Fibroblast of lung (primary cell): ENCODE measurements at places on chromosomes 4 and X. TPM values are rescaled to one million over a fixed set of nuclear protein-coding genes. Genes with fewer than 3 reads are reported as not detected.

Gene DACH2
- total RNA-seq, result 0.51 and 0.99 TPM in 2 replicates

Gene CLDN24
- total RNA-seq, result not detected in 2 replicates

Gene MAP7D3
- total RNA-seq, result 19.0 and 20.5 TPM in 2 replicates

Gene ATOH1
- total RNA-seq, result not detected in 2 replicates

Gene TMSB15A
- total RNA-seq, result 3.6 and 4.1 TPM in 2 replicates

- no peak overlapping the region for H3K27ac ChIP-seq
- no peak overlapping the region for H3K4me3 ChIP-seq
- no peaks in the 10 kb centered on the region for H3K27me3 ChIP-seq
- no peaks in the 10 kb centered on the region for H3K4me1 ChIP-seq
- DNase-seq, result no peak
- no peaks in the 10 kb centered on the region for H3K36me3 ChIP-seq
These were observed 65.1 kb downstream of the USP11 start for GRCh38 chrX:47297874-47298273.

- no peak for DNase-seq
- H3K36me3 ChIP-seq, result no peaks in the 10 kb centered on the region
- no peak overlapping the region for H3K4me3 ChIP-seq
- H3K27me3 ChIP-seq, result no peaks in the 10 kb centered on the region
- H3K27ac ChIP-seq, result no peak overlapping the region
- H3K4me1 ChIP-seq, result no peaks in the 10 kb centered on the region
These were observed 1639.3 kb downstream of the RPA4 start for GRCh38 chrX:98523026-98523425.

DNA sequence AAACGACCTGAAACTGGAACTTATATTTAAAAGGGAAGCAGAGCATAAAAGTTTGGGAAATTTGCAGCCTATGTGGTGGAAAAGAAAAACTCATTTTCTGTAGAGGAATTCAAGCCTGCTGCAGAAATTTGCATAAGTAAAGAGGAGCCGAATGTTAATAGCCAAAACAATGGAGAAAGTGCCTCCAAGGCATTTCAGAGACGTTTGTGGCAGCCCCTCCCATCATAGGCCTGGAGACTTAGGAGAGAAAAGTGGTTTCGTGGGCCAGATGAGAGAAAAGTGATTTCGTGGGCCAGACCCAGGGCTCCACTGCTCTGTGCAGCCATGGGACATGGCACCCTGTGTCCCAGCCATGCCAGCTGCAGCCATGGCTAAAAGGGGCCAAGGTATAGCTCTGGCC lies 361.9 kb downstream of the PCDH19 start:
- H3K4me1 ChIP-seq, result no peaks in the 10 kb centered on the region
- no peaks in the 10 kb centered on the region for H3K36me3 ChIP-seq
- no peaks in the 10 kb centered on the region for H3K27me3 ChIP-seq

DNA sequence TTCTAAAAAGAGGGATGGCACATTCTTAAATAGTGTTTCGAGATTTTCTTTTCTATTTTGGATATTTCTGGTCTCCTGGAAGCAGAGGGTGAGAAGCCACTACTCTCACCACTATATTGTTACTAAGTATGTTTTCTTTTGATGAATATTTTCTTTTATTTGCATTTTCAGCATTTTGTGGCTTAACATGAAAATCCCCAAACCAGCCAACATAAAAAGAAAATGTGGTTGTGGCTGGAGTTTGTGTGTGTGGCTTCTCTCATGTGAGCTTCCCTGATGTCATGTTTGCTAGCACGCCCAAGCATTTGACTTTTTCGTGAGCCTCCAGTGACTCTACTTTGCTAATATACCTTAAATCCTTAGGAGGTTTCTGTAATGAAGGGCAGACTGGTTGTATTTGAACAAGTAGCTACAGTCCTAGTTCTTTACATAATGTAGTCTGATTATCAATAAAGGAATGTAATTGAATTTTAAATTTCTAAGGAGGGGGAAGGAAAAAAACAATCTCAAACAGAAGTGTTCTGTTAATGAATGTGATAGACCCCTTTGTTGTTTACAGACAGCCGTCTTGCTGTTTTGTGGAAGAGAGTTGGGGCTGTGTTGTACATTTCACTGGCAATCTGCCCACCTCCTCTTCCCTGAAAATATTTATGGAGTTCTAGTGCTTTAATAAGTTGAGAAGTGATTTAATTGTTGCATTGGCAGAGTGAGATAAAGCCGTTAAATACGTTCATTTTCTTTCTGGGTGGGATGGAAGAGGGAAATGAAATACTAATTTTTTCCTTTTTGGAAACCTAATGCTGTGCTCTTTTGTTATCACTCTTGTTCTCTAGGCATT lies 114.6 kb downstream of the ARHGAP10 start:
- no peaks in the 10 kb centered on the region for H3K27me3 ChIP-seq
- no peak for DNase-seq
- H3K4me3 ChIP-seq, result no peak overlapping the region
- H3K4me1 ChIP-seq, result peaks cover 7% of the 10 kb centered on the region

DNA sequence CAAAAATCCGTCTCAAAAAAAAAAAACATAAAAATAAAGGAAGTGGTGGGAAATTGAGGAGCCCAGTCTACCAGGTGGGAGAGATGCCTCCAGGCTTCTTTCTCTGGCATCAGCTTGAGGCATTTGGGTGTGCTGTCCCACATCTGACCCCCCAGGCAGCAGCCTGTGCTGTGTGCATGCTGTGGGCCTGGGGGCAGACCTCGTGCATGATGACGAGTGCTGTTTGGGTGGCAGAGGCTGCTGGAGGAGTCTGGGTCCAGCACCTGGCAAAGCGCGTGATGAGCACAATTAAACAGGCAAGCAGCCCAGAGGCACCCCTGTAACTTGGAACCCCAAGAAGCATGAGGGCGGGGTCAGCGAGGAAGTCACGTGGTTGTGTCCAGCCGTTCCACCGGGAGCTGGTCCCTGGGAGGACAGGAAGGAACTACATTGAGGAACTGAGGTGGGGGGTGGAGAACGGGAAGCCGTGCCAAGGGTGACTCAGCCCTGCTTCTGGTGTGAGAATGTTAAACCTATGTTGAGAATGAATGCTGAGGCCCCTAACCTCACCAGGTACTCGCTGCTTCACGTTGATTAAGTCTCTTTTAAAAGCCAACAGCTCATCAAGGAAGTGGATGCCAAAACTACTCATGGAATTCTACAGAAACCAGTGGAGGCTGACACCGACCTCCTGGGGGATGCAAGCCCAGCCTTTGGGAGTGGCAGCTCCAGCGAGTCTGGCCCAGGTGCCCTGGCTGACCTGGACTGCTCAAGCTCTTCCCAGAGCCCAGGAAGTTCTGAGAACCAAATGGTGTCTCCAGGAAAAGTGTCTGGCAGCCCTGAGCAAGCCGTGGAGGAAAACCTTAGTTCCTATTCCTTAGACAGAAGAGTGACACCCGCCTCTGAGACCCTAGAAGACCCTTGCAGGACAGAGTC lies 6.1 kb downstream of the TACC3 start:
- H3K4me1 ChIP-seq, result peaks cover 13% of the 10 kb centered on the region
- no peaks in the 10 kb centered on the region for H3K27me3 ChIP-seq
- peaks cover 34% of the 10 kb centered on the region for H3K36me3 ChIP-seq
- peak; percentile 64 for DNase-seq

GRCh38 chr4:26281881-26282280 lies 38.9 kb upstream of the RBPJ start:
- no peak overlapping the region for H3K27ac ChIP-seq
- no peaks in the 10 kb centered on the region for H3K27me3 ChIP-seq
- no peaks in the 10 kb centered on the region for H3K36me3 ChIP-seq
- H3K4me3 ChIP-seq, result no peak overlapping the region
